ENCODE measurements at places on chromosomes 4 and X.

DNA sequence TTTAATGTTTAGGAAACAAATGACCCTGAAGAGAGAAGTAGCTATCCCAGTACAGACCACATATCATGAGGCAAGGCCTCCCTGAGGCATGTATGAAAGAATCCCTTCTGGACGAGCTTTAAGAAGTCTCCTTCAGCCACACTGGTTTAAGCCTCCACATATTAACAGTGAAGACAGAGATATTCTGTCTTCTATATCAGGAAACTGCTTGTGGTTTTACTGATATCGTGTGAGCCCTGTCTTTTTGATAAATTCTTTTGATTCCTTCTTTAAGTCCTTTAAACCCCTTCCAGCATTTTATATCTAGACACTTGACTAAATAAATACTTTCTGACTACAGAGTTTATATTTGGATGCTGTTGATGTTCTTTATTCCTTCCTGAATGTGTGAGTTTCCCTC is 45.9 kb upstream of the GPC4 start:
- no peak for DNase-seq

DNA sequence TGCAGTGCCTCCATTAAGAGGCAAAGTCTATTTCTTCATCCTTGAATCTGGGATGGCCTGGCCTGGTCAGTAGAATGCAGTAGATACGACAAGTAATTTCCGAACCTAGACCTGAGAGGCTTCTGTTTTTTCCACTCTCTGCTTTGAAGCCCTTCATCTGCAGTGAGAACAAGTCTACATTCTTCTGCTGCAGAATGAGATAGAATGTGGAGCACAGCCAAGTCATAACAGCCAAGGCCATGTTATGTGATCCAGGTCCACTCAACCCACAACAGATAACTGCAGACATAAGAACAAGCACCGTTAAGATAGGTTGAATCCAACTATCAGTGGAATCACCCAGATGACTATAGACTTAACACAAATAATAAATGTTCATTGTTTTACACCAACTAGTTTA is 1297.7 kb downstream of the C4orf33 start:
- DNase-seq: no peak

GRCh38 chr4:150884625-150885024 is 130.5 kb downstream of the LRBA start:
- no peak for DNase-seq

- no peak for DNase-seq
These were observed 7.7 kb downstream of the COL4A5 start for GRCh38 chrX:108447303-108447702.

GRCh38 chr4:38275331-38276100 is 315.3 kb downstream of the PTTG2 start:
- DNase-seq: no peak

GRCh38 chr4:182205306-182205705 is 37.9 kb upstream of the TENM3 start:
- DNase-seq: no peak

- DNase-seq: no peak
These were observed 206.3 kb upstream of the TBL1X start for GRCh38 chrX:9258421-9259104.

DNA sequence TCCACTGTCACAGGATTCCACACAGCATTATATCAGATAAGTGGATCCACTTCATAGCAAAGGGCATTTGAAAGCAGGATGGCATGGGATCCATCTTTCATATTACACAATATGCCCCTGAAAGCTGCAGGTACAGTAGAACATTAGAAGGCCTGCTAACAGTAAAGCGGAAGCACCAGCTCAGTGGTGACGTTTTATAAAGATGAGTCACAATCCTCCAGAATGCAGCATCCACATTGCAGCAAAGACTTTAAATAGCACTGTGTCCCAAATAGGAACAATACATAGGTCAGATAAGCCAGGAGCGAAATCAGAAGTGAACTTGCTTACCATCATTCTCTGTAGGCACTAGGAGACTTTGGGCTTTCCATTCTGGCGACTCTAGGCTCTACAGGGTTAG is 609.5 kb upstream of the FAT1 start:
- no peak for DNase-seq

GRCh38 chr4:174928575-174929253 is 10.6 kb downstream of the ADAM29 start:
- no peak for DNase-seq

DNA sequence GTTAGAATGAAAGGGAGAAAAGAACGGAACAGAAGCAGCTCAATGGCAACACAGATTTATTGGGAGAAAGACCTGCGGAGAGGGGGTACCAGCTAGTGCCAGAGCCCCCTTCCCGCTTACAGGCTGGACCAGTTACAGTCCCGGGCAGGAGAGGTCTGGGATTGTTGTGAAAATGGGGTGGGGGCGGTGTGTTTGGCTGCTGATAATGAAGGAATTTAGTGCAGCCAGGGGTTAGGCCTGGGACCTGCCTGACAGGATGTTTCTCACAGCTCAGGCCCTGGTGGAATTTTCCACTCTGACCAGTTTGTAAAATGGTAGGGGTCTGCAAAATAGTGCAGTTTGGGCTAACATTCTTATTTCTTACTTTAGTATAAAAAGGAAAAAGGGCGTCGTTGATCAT is 75.4 kb upstream of the SPIN4 start:
- DNase-seq: no peak

GRCh38 chr4:69833251-69833650 is 26.7 kb downstream of the SULT1E1 start:
- DNase-seq: no peak

GRCh38 chrX:21972721-21973120 is 32.2 kb downstream of the SMS start:
- DNase-seq: no peak

DNA sequence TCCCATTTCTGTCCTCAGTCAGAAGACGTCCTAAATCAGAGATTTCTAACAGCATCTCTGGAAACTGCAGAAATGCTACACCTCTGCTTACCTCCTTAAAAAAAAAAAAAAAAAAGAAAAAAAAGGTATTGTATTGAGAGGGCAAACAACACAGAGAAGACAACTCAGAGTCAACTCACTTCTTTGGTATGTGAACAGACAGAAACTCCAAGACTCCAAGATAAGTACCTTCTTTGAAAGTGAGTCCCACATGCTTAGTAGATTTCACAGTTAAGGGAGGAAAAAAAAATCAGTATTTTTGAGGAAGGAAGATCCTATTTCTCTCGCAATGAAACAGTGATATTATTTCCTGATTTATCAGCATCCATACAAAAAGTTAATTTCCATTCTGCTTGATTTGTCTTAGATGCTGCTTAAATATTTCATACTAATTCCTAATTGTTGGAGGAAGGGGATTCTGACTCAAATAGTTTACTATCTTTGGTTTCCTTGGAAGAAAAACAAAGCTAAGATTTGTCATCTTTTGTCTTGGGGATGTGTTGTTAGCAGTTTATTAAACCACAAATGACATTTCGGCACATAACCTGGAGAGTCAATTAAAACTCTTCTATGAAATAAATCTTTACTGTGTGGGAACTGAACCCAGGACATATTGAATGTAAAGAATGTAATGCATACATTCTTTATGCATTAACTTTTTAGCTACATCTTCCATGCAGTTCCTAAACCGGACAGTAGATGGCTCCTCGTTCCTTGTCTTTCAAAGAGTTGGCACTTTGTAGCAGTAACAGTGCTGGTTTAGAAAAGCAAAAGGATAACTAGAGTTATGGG is 4.7 kb downstream of the RASGEF1B start:
- DNase-seq: peak; percentile 82

GRCh38 chr4:140726776-140727500 is 29.2 kb downstream of the TBC1D9 start:
- DNase-seq: no peak

- no peak for DNase-seq
These were observed 36.7 kb downstream of the FGFRL1 start for GRCh38 chr4:1047976-1048772.

DNA sequence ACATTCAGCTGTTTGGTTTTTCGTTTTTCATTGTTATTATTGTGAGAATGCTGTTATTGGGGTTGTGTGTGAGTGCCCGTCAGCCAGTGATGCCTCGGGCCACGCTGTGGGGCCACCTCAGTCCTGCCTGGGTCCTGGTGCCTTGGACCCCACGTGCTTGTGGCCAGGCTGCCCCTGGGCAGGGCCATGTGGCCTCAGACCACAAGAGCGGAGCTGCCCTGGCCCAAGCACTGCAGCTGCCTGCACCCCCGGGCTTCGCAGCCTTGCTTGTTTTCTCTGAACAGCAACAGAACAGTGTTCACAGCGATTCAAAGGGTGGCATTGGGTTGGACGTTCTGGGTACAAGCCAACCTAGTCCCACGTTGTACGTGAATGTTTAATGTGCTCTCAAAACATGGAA is 56.9 kb downstream of the CPLX1 start:
- DNase-seq: no peak

DNA sequence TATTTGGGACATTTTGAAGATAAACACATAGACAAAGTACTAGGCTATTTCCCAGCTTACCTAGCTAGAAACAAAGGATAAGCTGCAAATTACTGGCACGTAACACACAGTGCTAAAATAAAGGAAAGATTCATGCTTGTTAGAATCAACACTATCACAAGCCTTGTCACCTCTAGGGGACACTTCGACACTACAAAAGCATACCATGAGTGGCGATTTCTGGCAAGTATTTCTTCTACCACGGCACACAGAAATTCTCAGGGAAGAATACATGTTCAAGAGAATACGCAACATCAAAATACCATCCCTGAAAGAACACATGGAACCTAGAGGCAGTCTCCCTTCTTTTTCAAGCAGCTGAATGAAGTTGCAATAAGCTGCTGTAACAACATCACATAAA is 5.1 kb downstream of the MECP2 start:
- no peak for DNase-seq

GRCh38 chrX:111013778-111014455 is 82.1 kb upstream of the PAK3 start:
- DNase-seq: no peak

DNA sequence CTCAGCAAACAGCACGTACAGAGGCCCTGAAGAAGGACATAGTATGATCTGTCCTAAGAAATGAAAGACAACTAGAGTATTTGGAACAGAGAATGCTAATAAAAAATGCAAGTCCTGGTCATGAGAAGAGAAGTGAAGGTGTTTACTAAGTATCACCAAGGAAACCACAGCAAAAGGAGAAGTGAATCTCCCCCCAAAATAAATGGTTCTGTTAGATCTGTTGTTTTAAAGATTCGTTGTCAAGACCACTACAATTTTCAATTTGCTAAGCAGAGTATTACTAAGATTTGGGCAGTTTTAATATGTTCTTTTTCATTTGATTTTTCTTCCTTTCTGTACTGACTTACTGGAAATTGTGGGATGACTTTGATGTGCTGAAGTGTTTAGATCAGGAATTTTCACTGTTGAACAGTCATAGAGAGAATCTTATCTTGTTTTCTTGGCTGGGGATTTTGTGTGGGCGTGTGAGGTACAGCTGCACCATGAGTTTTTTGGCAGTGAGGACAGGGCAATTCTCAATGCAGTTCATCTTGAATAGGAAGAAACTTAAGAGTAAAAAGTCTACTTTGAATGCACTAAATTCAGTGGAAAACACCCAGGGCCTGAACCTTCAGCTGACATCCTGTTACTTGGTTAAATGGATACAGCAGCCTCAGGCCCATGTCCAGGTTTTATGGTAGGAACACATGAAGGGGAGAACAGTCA is 132.2 kb downstream of the STIM2 start:
- peak; percentile 61 for DNase-seq

GRCh38 chr4:80006935-80007744 is 65.9 kb downstream of the ANTXR2 start:
- DNase-seq: peak; percentile 21

GRCh38 chrX:124113621-124114600 is 152.4 kb downstream of the STAG2 start:
- DNase-seq: no peak

DNA sequence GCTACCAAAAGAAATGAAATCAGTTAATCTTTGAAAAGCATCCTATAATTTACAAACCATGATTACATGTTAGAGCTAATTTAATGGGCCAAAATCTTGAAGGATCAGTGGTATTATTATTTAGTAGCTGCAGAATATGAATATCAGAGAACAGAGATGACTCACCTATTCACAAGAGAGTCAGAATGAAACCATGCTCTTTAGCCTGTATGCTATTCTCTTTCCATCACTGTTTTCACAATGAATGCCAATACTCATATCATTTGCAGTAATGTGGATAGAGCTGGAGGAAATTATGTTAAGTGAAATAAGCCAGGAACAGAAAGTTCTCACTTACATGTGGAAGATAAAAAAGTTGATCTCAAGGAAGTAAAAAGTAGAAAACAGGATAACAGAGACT is 414.1 kb downstream of the CENPC start:
- no peak for DNase-seq

- no peak for DNase-seq
These were observed 1.3 kb downstream of the YTHDC1 start for GRCh38 chr4:68348577-68348976.

- DNase-seq: no peak
These were observed 55.5 kb upstream of the AGTR2 start for GRCh38 chrX:116114999-116115398.

DNA sequence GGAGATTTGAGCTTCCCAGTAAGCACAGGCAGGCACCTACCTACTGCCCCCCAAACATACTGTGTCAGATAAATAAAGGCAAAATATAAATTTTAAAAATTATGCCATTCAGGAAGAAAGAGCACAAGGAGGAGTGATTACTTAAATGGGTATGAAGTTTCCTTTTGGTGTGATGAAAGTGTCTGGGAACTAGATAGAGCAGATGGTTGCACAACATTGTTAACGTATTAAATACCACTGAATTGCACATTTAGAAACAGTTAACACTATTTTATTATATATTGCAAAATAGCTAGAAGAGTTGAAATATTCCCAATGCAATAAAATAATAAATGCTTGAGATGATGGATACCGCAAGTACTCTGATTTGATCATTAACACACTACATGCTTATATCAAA is 374.7 kb upstream of the FGF13 start:
- peak; percentile 9 for DNase-seq

GRCh38 chr4:115437739-115438138 is 324.3 kb upstream of the NDST4 start:
- DNase-seq: no peak

DNA sequence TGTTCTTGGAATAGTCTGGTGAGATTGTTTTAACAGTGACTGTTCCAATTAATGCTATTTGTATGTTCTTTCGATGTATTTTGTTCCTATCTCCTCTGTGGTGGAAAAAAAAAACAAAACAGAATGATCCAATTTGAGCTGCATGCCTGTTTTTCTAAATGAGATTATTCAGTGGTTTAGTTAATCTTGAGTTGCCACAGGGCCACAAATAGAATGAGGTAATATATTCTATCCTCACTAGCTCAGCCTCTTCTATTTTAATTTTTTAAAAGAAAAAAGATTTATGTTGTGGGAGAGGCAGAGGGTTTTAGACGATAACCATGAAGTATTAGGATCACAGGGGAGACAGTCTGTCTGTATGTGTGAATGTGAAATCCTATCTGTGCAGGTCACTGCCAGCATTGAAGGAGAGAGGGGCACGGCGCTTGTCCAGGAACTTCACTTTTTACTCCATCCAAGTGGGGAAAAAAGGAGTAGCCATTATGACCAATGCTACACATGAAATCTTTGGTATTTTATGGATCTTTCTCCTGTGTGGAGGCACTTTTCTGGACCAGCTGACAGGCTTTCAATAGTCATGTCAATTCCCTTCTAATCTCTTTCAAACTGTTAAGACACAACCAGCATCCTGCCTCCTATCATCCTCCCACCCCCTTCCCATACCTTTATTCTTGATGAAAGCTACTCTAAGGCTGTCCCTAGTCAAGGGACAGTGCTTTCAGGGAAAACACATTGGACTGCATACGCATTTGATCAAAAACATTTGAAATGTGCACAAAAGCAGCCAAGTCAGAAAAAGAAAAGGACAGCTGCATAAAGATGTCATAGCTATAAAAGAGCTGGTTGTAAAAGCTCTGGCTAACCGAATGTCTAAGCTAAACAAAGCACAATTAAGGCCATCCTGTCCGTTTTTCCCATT is 1063.8 kb upstream of the INTU start:
- DNase-seq: no peak

All from AML-193 (cell line).